ENCODE measurements at places on chromosomes 5 and 9. TPM values are rescaled to one million over a fixed set of nuclear protein-coding genes. Genes with fewer than 3 reads are reported as not detected.

ARHGEF28 gene
- total RNA-seq, result 40.2 TPM

TMC1 gene
- total RNA-seq, result 1.3 TPM

GRCh38 chr5:175464074-175464941, 14.1 kb upstream of the SFXN1 start:
- peak; percentile 41 for DNase-seq

STING1 gene
- 25.9 TPM for total RNA-seq

- DNase-seq, result no peak
Measured at GRCh38 chr5:96091874-96092273, 130.2 kb upstream of the ELL2 start.

LCN15 gene
- not detected for total RNA-seq

DNA sequence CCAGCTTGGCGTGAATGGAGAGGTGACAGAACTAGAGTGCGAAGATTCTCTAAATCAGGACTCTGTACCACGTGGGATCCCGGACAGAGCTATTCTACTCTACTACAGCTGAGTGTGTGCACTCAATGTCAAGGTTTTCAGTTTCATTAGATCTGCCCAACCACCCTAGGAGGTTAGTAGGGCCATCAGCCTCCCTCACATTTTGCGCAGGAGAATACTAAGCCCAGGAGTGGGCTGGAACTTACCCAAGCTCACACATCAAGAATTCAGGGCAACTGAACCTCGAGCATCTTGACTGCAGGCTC, 68.3 kb upstream of the TBC1D2 start:
- no peak for DNase-seq

DNA sequence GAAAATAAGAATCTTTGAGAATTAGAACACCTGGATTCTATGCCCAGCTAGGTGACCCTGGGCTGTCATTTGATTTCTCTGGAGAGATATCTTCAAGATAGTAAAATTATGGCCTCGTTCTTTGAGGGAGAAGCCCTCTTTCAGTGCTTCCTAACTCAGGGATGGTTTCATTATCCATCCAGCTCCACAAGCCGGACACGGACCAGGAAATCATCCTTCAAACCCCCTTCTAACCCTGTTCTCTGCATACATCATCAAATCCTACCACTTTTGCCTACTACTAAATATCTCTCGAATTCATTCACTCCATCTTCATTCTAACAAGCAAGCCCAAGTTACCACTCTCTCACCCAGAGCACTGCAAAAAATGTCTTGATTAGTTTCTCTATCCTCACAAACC, 57.2 kb downstream of the MAPKAP1 start:
- no peak for DNase-seq

GRCh38 chr9:126671381-126671831, 57.7 kb downstream of the LMX1B start:
- DNase-seq, result peak; percentile 17

DNA sequence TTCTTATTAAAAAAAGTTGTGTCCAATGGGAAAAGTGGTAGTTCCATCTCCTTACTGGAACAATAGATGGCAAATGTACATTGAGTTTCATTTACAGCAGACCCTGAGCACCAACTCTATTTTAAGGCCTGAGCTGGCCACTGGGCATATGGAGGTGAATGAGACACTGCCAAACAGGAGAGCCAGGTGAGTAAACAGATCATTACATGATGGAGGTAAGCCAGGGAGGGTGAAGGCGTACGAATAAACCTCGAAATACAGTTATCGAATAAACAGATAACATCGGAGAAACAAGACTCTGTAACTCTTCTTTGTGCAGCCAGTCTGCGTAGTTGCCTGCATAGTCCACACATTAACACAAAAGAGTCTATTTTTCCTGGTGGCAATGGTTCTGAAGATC, 446.4 kb upstream of the KLF4 start:
- DNase-seq, result no peak

DNA sequence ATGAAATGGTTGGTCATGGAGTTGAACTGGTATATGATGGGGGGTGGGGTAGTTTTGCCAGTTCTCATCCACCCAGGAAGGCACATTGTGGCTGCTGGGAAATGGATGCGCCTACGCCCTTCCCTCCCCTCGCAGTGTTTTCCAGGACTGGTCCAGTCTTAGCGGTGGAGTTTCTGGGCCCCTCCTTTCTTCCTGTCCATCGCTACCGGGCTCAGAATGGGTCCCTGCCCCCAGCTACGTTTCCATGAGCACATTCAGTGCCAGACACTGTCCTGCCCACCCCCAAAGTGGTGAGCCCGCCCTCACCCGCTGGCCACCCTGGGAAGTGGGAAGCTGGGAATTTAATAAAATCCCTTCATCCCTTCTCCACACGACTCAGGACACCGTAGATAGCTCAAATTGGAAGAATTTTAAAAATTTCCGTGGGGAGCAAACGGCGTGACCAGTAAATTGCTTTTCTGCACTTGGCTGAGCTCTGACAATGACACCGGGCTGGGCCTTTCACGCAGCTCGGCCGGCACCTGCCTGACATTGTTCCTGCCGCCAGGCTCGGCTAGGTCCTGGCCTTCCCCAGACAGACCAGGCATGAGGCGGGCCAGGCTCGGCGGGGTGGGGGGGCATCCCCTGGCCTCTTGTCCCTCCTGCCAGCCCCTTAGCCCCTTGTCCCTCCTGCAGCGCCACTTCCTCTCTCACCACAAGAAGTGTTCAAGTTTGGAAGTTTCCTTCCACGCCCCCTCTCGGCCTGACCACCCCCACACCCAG, 3.6 kb downstream of the FGF18 start:
- DNase-seq, result no peak

Measured in fibroblast of villous mesenchyme (primary cell).